CD4-positive, alpha-beta T cell treated with Interleukin-15 for 1 hour (primary cell): ENCODE measurements at places on chromosomes 7 and 10.

DNA sequence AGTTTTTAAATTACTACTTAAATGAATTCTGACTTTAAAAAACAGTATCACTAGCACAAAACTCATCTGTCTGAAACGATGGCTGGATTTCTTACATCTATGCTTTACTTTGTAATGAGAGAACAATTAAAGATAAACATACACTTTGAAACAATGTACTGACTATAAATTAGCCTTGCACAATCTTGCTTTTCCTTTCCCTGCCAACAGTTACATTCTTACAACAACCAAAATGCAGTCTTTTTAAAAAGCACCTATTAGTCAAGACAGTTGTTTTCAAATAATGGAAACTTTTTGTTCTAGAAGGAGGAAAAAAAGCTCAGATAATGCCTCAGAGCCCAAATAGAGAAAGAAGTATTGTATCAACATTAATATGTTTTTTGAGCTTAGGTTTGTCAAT, 153.3 kb downstream of the ELMO1 start:
- DNase-seq: no peak

DNA sequence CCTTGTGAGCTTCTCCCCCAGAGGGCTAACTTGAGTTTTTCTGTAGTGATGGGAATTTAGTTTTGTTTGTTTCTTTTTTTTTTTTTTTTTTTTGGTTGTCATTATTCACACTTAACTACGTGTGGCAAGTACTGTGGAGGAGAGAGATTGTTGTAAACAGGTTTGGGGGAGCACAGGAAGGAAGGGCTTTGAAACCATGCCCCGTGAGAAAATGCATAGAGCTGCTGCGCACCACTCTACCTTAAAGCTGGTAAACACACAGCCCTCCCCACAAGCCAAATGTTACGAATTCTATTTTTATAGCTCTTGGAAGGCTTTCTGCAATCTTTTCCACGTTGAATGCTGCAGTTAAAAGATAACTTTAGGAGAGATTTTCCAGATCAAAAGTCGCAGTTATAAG, 76.2 kb downstream of the ZNF22 start:
- DNase-seq: no peak

DNA sequence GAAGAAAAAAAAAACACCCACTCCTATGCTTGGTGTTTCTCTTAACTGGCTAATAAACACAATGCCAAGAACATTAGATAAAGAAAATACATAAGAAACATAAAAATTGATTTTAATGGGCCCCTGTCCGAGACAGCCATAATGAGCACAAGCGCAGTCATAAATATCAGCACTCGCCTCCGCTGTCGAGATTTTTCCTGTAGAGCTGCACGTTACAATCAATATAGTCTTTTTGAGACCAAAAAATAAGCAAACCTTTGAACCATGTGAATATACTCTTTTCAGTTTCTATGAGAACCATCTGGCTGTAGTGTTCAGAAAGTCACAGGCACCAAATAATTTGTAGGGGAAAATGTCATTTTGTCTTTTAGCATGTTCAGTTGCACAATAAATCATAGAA, 70.1 kb downstream of the MGMT start:
- no peak for DNase-seq

DNA sequence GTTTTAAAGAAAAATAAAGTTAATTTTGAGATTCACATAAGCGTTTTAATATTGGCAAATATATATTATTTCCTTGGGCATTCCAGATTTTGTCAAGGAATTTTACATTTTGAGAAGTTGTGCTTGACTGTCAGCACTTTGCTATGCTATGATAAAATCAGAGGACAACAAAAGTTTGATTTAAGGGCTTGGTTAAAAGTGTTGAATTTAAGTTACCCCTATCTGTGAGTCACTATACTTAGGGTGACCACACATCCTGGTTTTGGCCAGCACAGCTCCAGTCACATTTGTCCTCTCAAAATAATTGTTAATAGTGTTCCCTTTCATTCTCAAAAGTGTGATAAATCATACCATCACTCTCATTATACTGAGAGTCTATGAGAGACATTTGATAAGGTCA, 34.2 kb upstream of the ANK3 start:
- DNase-seq: no peak

GRCh38 chr10:7333961-7334641, 76.7 kb downstream of the SFMBT2 start:
- DNase-seq: no peak

GRCh38 chr10:62795762-62796161, 8.8 kb upstream of the ADO start:
- no peak for DNase-seq

DNA sequence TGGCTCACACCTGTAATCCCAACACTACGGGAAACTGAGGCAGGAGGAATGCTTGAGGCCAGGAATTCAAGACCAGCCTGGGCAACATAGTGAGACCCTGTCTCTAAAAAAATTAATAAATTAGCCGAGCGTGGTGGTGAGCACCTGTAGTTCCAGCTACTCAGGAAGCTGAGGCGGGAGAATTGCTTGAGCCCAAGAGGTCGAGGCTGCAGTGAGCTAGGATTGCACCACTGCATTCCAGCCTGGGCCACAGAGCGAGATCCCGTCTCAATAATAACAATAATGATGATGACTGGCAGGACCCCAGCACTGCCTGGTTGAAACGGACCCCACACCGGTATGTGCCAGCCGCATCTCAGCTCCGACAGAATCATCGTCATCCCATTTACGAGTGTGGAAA, 93.0 kb downstream of the ELFN1 start:
- DNase-seq: no peak

GRCh38 chr10:3330663-3331062, 158.1 kb upstream of the PITRM1 start:
- no peak for DNase-seq

GRCh38 chr7:17488829-17489228, 190.4 kb downstream of the AHR start:
- no peak for DNase-seq

- DNase-seq: no peak
These were observed 81.7 kb downstream of the CABCOCO1 start for GRCh38 chr10:61744469-61744868.

- DNase-seq: no peak
These were observed 92.4 kb upstream of the LEP start for GRCh38 chr7:128148676-128149075.

- DNase-seq: no peak
These were observed 482 bp upstream of the ACTR3C start for GRCh38 chr7:150323682-150324372.

- DNase-seq: no peak
These were observed 194.3 kb upstream of the MBL2 start for GRCh38 chr10:52966904-52967303.

- no peak for DNase-seq
These were observed 82.8 kb upstream of the VIPR2 start for GRCh38 chr7:159227433-159227832.

DNA sequence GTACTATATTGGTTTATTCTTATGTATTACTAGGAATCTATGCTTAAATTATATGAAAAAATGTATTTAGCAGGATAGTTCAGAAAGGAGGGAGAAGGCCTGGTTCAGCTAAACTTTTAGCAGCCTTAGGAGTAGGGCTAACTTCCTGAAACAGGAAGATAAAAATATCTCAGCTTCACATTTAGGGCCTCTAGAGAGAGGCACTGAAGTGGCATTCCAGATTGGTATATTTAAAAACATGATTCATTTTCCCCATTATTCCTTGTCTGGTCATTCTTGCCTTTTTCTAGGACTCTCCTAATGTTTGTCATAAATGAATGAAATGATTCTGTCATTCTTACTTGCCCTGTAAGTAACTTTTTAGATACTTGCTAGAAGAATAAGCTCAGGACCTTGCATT, 63.0 kb upstream of the CYP26C1 start:
- no peak for DNase-seq

DNA sequence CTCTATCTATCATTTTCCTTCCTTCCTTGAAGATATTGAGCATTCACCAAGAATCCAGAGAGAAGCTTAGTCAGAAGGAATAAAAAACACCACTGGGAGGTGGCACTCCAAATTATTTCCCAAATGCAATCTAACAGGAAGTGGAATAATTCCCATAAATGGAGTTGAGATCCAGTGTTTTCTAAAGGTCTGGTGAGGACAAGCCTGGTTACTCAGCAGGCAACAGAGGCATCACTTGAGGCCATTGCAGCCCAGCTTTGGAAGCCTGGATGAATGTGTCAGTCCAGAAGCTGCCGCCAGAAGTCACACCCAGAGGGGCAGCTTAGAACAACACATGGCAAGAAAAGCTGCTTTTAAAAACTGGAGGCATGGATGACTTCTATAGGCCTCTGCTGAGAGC, 288.9 kb upstream of the KLF6 start:
- no peak for DNase-seq

DNA sequence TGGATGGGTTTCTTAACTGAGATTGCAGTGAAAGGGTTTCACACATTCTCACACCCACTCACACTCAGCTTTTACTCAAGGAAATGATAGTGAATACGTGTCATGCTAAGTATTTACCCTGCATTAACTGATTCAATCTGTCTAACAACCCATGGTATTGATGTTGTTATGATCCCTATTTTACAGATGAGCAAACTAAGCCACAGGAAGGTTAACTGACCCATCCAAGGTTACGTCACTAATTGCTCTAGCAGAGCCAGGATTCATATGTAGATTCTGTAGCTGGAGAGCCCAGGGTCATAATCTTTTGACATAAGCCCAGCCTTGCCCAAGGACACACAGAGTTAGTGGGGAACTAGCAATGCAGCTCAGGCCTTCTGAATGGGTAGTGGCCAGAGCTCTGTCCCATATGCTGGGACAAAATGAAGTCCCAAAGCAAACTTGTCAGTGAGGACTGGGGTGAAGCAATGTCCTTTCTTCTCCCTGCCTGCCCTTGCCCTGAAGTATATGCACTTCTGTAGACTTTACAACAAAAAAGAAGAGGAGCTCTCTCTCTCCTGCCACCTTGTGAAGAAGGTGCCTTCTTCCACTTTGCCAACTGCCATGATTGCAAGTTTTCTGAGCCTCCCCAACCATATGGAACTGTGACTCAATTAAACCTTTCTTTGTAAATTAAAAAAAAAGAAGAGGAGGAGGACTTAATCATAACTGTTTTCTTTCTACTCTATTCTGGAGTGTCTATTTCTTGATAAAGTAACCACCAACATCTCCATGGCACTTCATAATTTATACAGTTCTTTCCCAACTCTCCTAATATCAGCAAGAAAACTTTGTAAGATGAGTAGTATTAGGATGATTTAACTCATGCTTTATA, 4.9 kb upstream of the CYP3A7 start:
- DNase-seq: no peak

GRCh38 chr10:13939391-13939790, 352.6 kb downstream of the PRPF18 start:
- DNase-seq: no peak

DNA sequence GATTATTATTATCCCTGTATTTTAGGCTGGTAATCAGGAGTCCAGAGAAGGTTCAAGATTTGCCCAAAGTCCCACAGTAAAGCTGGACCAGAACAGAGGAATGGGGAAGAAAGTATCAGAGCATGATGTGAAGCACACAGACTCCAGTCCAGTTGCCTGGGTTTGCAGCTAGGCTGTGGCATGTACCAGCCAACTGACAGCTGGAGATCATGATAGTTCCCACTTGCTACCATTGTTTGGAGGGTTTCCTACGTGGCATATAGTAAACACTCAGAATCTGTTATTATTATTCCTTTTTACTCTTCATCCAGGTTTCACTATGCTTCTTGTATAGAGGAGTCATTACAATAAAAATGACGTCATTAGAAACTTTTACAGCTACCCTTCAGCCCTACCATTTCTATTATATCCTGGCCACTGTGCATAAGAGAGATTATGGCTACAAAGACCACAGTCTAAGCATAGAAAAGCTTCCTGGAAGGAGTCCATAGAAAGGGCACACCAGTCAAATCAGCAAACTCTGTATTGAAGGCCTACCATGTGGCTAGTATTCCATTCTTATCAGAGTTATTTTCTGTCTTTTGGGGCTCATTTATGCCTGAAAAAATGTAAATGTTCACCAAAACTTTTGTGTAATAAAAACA, 66.6 kb downstream of the MTPN start:
- DNase-seq: no peak

DNA sequence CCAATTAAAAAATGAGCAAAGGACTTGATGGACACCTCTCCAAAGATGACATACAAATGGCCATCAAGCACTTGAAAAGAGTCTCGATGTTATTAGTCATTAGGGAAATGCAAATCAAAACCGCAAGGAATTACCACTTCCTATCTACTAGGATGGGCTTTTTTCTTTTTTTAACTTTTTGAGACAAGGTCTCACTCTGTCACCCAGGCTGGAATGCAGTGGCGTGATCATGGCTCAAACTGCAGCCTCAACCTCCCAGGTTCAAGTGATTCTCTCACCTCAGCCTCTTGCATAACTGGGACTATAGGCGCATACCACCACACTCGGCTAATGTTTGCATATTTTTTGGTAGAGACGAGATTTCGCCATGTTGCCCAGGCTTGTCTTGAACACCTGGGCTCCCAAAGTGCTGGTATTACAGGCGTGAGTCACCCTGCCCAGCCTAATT, 13.6 kb downstream of the NKX1-2 start:
- DNase-seq: no peak

DNA sequence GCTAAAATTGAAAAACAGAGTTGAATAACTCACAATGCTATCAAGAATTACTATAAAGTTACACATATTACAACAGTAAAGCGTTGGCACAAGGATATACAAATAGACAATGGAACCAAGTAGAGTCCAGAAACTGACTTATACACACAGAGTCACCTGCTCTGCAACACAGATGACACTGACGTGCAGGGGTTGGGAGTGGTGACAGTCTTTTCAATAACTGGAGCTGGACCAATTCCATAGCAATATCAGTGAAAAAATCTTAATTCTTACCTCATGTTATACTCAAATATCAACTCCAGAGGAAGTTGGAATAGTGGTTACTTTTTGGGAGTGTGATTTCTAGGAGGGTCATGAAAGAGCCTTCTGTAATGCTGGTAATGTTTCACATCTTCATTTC, 62.5 kb upstream of the NPY start:
- DNase-seq: no peak

- DNase-seq: no peak
These were observed 965.5 kb downstream of the GRID1 start for GRCh38 chr10:85400981-85401695.

GRCh38 chr7:17598846-17599245, 300.4 kb downstream of the AHR start:
- no peak for DNase-seq
